Smooth muscle cell of bladder (primary cell): ENCODE measurements at places on chromosomes 6 and 20. TPM values are rescaled to one million over a fixed set of nuclear protein-coding genes. Genes with fewer than 3 reads are reported as not detected.

The TBXT gene
- not detected in 2 replicates for total RNA-seq

The PRPH2 gene
- 1.8 and 2.5 TPM in 2 replicates for total RNA-seq

The FERMT1 gene
- 2.8 and 4.3 TPM in 2 replicates for total RNA-seq

The C6orf15 gene
- total RNA-seq: not detected in 2 replicates

The KCNG1 gene
- 11.8 and 16.7 TPM in 2 replicates for total RNA-seq

The TUBB2B gene
- 1.3 and 2.4 TPM in 2 replicates for total RNA-seq
